ENCODE measurements at places on chromosomes 2 and 18.

GRCh38 chr2:24334245-24334633, 26.1 kb downstream of the ITSN2 start:
- DNase-seq = peak; percentile 64

DNA sequence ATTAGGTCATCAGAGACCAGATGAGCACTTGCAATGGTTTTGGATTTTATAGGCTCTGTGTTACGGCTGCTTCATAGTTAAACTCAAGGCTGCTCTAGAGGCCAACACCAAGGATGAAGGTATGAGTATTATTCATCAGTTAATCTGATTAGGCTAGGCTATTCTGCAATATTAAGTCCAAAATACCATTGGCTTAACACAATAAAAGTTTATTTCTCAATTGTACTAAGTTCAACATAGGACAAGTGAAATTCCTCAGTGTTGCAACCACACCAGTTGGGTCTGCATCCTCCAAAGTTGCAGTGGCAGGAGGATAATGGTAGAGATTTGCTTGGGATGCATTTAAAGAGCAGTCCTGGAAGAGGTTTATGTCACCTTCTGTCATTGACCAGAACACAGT, 538.3 kb upstream of the CDH2 start:
- no peak for DNase-seq

DNA sequence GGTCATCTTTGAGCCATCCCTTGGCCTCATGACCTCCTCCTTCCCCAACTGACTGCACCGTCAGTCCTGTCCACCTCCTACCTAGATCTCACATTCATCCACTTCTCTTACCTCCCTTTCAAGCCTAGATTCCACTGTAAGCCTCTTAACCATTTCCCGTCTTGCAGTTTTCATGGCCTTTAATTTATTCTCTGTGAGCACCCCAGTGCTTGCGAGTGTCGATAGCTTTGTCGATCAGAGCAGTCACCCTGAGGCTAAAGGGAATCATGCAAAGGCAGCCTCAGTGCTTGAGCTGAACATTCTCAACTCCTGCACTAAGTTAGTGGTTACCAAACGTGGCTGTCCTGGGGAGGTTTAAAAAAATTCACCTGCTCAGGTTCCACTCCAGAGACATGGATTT, 14.7 kb downstream of the ARHGAP25 start:
- DNase-seq = no peak

DNA sequence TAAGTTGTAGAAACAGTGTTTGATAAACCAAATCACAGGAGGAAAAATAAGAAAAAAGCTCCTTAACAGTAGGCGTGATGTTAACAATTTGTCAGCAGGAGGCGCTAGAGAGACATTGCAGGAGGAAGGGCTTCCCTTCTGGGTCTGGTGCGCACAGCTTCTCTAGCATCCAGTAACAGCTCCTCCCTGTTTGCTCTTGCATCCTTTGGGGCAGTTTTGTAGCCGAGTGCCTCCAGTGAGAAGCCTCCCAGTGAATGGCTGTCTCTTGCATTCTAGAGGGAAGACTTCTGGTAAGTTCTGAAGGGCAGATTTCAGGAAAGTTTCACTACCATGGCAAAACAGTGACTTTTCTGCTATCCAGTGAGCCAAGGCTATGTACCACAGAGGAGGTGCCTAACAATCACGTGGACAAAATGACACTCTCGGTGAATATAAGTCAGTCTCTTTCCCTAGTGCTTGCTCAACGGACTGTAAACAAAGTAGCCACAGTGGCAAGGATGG, 9.5 kb upstream of the ZNF396 start:
- DNase-seq = peak; percentile 86

- DNase-seq = peak; percentile 13
These were observed 129.8 kb upstream of the CAB39 start for GRCh38 chr2:230582851-230583283.

- no peak for DNase-seq
These were observed 77.5 kb upstream of the MYL1 start for GRCh38 chr2:210392469-210392881.

DNA sequence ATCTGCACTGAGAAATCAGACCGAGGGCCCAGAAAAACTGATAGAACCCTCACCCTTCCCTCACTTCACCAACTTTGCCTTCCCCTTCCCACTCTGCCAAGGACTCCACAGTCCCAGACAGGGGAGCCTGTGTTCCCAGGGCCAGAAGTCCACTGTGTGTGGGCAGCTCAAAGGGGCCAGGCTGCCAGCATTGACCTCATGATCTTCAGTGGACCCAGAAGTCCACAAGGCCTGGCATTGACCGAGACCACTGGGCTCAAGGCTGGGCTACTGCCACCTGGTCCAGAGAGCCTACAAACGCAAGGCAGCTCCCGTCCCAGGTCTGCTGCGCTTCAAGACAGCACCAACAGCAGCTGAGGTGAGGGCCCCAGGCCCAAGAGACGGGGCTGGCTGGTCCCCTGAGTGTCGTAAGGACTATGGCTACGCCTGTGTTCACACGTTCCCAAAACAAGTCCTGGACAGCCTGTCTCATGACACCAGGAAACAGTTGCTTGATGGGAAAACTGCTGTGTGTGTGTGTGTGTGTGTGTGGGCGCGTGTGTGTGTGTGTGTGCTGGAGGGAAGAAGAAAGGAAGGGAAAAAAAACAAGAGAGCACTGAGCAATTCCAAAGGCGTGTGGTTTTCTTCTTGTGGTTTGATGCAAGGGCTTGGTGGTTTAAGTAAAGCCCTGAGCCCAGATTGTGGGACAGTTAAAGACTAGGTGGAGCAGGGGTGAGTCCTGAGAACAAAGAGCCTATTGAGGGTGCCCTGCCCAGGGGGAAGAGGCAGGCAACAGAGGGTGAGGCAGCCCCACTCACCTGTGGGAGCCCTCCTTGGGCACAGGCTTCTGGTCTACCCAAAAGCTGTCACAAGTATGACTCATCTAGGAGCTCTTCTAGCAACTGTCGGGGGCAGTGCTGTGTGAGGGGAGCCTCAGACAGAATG, 46.6 kb upstream of the ZBTB7C start:
- peak; percentile 94 for DNase-seq

DNA sequence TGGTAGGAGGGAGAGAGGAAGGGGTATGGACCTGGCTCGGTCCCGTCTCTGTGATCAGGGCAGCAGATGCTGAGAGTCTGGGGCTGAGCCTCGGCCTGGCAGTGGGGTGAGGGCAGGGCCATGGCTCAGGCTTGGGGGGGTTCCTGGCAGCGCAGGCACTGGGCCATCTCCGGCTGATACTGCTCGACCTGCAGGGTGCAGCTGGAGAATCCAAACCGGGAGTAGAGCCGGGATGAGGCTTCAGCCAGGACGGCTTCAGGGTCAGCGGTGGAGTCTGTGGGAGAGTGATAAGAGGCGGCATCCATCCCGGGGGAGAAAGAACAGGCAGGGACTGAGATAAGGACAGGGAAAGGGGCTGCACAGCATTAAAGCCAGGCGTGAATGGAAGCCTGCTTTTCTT, 7.7 kb downstream of the SLC30A3 start:
- DNase-seq = no peak

Measured in iris pigment epithelial cell (primary cell).